ENCODE measurements at places on chromosomes 3 and 15.

- no peak for DNase-seq
These were observed 57.7 kb downstream of the DUT start for GRCh38 chr15:48388910-48389309.

DNA sequence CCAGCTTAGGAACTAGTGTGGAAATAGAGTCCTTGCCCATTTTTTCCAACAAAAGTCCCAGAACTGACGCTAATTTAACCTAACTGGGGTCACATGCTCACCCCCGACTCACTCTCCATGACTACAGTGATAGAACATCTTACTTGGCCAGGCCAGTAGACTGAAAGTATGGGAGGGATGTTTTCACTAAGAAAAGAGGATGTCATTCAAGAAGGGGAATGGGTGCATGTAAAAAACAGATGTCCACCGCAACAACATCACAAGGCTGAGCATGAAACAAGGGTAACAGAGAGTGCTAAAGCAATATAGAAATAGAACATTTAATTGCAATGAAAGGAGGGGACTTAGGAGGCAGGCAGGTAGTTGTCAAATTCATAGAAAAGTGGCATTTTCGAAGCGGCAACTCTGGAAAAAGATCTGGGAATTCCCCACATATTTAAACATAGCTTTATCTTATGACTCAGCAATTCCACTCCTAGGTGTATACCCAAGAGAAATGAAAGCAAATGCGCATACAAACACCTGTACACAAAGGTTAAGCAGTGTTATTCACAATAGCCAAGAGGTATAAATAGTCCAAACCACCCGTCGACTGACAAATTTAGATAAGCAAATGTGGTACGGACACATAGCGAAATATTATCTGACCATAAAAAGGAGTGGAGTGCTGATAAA, 41.1 kb upstream of the UBE2E2 start:
- DNase-seq: no peak

DNA sequence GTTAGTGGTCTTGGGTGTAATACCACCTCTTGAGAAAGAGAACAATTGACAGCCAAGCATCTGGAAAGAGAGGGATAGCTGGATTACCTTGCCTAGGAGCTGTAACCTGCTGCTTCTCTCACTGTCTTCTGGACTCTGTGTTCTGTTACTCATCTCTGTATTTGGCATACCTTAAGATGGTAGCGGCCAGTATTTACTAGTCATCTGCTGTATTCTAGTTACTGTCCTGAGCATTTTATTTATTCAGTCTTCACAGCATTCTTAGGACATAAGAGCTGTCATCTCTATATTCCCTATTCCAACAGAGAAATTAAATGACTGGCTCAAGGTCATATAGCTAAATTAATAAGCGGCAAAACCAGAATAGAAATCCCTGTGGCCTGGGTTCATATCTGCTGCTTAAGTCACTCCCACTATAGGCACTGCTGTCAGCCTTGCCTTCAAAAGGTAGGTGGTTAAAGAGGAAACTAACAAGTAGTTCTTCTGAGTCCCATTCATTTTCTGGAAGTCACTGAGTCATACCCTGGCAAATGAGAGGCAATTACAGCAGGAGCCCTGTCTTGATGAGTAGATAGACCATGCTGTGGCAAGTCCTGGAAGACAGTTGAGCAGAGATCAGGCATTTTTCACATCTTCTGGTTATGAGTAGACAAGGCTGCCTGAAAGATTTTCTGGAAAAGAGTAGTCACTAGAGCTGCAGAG, 68.2 kb downstream of the RAB7A start:
- no peak for DNase-seq

GRCh38 chr3:157061265-157061664, 98.7 kb downstream of the CCNL1 start:
- DNase-seq: no peak

DNA sequence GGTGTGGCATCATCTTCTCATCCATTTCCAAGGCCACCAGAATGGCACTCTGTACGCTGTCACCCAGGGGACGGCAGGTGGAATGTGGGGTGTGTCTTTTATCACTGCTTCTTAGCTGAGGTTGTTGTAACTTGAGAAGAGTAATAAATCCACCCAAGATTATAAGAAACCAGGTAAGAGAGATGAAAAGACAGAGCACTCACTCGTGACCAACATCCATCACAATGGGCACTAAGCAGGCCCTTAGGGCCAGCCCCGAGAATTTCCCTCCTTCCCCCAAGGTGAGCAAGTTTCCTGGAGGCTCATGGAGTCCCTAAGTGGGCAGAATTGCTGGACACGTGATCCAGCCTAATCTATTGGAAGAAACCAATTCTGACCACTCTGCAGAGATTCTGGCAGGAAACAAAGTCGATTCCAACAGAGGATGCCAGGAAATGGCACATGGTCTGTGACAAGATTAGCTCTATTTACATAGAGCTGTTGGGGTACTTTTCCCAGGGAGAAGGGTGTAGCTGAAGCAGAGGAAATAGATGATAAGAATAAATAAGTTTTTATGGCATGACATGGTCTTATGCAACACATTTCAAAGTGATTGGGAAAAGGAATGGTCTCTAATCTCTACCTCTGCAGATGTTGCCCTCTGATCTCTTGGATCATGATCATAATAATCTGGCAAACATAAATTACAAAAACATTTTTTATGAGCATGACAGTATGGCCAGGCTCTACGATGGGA, 22.5 kb downstream of the SLC6A20 start:
- no peak for DNase-seq

- DNase-seq: no peak
These were observed 100.4 kb downstream of the SERPINI1 start for GRCh38 chr3:167835953-167836352.

GRCh38 chr3:13115991-13116390, 42.8 kb upstream of the IQSEC1 start:
- no peak for DNase-seq

- no peak for DNase-seq
These were observed 60.1 kb upstream of the PCSK6 start for GRCh38 chr15:101549647-101550046.

DNA sequence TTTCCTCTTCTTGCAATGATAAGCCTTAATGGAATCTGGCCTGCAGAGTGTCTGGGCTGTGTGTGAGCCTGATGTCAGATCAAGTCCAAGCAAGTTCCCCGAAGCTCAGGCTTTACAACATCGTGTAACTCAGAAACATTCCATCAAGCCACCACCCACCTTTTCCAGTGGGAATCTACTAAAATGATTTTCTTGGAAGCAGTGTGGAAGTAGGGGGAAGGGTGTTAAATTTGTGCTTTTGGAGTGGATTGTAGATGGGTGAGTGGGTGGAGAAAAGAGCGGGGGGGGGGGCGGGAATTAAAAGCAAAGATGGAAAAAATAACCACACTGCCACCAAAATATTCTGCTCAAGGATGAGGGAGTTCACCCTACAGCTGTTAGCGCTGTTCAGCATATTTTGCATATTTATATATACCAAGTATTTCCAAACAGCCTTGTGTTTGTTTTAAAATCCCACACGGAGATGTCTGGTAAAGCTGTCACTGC, 53.6 kb downstream of the VGLL3 start:
- DNase-seq: no peak

DNA sequence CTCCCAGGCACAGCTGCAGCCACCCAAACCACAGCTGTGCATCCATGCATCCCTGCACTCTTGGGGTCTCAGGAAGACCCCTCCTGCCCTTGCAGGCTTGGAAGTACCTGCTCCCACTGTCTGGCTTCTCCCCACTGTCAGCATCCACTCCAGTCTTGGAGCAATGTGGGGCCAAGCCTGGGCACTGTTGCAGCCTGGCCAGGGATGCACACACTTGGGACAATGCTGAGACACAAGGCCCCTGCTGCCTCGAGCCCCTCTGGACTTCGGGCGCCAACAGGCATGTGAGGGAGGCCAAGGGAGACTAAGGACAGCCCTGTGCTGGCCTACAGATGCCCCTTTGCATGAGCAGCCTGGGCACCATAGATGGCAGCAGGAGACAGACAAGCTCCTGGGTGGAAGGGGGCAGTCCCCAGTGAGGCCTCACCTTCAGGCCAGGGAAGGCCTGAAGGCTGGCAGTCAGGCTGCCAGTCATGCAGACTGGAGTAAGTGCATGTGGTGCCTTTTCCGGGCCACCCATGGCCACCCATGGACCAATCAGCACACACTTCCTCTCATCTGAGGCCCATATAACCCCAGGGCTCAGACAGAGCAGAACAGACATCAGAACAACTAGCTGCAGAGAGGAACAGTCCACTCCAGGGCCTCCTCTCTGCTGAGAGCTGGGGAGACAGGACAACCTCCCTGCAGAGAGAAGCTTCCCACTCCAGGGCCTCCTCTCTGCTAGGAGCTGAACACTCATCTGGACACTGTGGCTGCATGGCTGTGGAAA, 219.0 kb downstream of the VGLL3 start:
- no peak for DNase-seq

- DNase-seq: no peak
These were observed 2.2 kb upstream of the FES start for GRCh38 chr15:90881978-90882721.

GRCh38 chr3:37320276-37320675, 145.9 kb upstream of the LRRFIP2 start:
- no peak for DNase-seq

DNA sequence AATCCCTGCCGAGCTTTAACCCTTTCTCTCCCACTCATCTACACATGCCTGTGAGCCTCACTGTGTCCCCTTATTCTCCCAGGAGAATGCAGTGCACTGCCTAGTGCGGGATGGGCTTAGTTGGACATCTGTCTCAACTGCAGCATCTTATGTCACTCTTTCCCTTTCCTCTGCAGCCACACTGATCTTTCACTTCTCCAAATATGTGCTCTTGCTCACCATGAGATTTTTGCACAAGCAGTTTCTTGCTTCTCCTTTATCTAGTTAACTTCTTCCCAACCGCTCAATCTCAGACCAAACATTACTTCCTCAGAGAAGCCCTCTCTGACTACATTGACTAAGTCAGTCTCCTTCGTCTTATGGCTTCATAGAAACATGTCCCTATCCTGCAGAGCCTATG, 292.3 kb downstream of the KBTBD8 start:
- DNase-seq: no peak

- no peak for DNase-seq
These were observed 114.5 kb downstream of the HERC1 start for GRCh38 chr15:63719281-63719680.

DNA sequence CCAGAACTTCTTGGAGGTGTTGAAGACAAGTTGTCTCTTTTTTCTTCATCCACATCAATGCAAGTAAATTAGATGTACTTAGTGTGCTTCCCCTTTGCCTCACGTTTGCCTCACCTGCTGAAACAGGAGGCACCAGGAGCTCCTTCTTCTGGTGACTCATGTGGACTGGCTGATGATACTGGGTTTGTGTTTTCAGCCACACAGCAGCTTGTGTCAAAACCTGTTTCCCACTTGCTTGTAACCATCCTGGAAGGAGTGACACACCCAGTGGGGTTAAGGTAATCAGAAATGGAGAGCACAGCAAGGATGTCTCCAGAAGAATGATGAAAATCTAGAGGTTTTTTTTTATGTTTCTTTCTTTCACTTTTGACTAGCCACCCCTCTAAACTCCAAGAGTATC, 143.3 kb upstream of the RBMS3 start:
- no peak for DNase-seq

- DNase-seq: no peak
These were observed 485 bp downstream of the PAK6 start for GRCh38 chr15:40239404-40239692.

GRCh38 chr3:71356265-71356664, 227.3 kb downstream of the FOXP1 start:
- no peak for DNase-seq

GRCh38 chr3:149343951-149344350, 10.5 kb upstream of the TM4SF18 start:
- DNase-seq: no peak

- DNase-seq: no peak
These were observed 596.0 kb downstream of the NTRK3 start for GRCh38 chr15:87660251-87661129.

- DNase-seq: no peak
These were observed 27.4 kb upstream of the SRGAP3 start for GRCh38 chr3:9276761-9277370.

- DNase-seq: no peak
These were observed 315.8 kb upstream of the SATB1 start for GRCh38 chr3:18740631-18741583.

- no peak for DNase-seq
These were observed 114.3 kb downstream of the EDEM1 start for GRCh38 chr3:5301651-5302297.

- no peak for DNase-seq
These were observed 15.0 kb downstream of the MBNL1 start for GRCh38 chr3:152283492-152284381.

DNA sequence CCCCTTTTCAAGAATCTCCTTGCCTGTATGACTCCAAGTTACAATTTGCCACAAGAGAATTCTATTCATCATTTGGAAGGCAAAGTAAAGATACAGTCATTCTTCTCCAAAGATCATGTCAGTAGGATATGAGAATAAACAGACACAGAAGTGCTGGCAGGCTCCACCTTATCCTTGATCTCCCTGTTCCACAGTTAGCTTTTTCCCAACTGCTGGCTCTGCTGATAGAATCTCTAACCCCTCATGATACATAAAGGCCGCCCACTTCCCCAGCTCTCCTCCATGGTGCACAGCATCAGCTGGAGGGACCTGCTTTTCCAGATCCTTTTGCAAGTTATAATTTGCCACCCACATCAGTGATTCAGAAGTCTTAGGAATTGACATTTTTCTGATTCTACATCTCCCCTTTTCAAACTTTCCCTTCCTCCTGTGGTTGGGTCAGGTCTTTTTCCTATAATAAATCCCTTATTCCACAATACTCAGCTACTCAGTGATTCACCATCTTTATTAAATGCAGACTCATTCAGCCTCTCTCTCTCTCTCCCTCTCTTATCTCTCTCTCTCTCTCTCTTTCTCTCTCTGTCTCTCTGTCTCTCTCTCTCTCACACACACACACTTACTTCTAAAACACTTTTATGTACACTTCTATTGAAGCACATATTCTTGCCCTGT, 465.4 kb downstream of the GBE1 start:
- DNase-seq: no peak

DNA sequence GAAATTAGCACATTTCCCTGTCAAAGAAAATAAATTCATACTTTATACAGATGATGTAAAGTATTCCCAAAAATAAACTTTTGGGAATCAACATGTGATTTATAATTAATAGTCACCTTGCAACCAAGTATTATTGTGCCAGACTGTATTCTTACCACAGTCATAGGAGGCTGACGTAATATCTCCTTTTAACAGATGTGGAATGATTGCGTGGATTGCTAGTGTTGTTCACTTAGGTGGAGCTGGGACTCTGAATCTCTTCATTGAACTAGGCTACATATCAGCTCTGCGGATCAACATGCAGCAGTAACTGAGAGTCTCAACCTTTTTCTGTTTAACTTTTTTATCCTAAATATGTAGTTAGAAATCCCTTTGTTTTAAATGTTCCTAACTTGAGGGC, 37.2 kb downstream of the PXK start:
- no peak for DNase-seq
